ENCODE measurements at places on chromosomes 11 and 22.

DNA sequence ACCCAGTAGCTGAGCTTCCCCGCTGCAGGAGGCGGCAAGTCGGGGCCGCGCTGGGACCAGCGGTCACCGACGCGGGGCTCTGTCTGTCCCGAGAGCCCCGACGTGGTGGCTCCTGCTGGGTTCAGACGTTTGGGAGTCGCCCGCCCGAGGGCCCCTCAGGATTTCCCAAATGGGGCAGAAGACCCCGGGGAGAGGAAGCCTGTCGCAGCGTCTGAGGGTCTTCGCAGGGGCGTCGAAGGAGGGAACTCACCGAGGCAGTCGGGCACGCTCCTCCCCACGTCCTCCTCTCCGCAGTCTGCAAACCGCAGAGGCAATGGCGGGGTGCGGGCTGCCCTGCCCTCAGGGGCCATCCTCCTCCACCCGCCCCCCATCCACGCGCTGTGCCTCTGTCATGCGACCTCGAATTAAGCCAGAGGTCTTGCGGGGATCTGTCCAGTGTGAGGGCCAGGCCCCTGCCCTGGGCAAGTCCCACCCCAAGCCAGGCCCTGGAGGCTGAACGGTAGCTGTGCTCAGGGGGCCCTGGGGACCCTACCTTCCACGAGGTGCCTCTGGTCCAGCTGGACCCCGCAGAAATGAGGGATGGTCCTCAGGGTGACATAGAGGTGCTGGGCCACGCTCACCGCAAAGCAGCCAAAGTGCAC is 12.5 kb downstream of the IL17REL start:
- no peak for DNase-seq

- no peak for DNase-seq
Measured at GRCh38 chr11:34185926-34186841, 80.8 kb downstream of the NAT10 start.

- DNase-seq = no peak
Measured at GRCh38 chr11:112539741-112540140, 279.1 kb upstream of the PLET1 start.

DNA sequence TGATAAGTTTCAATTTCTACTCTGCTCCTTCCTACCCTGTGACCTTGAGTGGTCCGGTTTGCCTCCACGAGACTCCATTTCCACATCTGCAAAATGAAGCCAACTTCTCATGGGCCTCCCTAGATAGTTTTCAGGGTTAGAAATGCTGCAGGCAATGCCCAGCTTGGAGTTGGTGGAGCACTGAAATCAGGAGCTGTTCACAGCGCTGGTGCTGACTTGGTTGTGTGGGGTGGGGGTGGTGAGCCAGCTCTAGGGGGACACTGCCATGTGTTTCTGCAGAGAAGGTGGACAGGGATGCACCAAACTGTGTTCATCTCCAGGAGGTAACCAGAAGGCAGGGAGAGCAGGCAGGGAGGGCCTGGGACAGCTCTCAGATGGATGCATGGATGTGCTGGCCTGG is 37.0 kb downstream of the SGSM1 start:
- DNase-seq = no peak

- DNase-seq = no peak
Measured at GRCh38 chr22:40712311-40712710, 33.0 kb downstream of the MCHR1 start.

- no peak for DNase-seq
Measured at GRCh38 chr11:11425806-11426205, 72.8 kb upstream of the CSNK2A3 start.

GRCh38 chr22:41535244-41535643 is 9.0 kb downstream of the POLR3H start:
- DNase-seq = no peak

DNA sequence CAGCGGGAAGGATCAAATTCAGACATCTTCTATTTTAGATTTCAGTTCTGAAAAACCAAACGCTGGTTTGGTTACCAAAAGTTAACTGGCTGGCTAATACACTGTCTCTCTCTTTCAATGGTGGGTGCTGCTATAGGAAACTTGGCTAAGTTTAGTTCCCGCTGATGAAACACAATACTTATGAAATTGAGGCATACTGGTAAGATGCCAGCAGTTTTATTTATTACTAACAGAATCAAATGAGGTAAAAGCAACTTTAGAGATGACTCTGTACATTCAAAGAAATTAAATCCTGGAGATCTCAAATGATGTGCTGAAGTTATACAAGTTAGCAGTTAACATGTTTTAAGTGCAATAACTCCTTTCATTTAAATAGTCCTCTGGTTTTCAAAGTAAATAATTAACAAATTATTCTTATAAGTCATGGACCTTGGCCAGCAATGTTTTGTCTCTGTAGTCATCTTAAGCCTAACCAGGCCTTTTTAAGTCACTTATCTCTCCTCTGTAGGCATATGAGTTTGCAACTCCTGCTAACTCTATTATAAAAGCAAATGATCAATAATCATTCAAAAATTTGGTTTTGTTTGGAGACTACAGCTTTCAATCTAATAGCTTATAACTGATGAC is 54.8 kb downstream of the PAK1 start:
- no peak for DNase-seq

DNA sequence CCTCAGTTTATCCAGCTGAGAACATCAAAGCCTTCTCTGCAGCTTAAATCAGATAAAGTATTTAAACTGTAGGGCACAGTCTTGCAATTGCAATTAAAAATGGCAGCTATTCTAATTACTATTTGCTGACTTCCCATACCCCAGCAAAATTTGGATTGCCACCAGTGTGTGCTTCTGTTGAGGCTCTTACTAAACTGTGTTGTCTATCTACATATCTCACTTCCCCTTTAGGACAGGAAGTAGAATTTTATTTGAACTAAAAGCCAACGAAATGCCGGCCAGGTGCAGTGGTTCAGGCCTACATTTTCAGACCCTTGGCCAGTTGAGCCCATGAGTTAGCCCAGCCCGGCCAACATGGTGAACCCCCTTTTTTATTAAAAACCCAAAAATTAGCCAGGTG is 7.1 kb downstream of the SAA4 start:
- DNase-seq = no peak

- DNase-seq = no peak
Measured at GRCh38 chr11:126319374-126319740, 15.5 kb downstream of the DCPS start.

- DNase-seq = no peak
Measured at GRCh38 chr11:17568944-17569343, 21.9 kb downstream of the OTOG start.

GRCh38 chr11:74783241-74783871 is 34.7 kb downstream of the RNF169 start:
- DNase-seq = peak; percentile 21

DNA sequence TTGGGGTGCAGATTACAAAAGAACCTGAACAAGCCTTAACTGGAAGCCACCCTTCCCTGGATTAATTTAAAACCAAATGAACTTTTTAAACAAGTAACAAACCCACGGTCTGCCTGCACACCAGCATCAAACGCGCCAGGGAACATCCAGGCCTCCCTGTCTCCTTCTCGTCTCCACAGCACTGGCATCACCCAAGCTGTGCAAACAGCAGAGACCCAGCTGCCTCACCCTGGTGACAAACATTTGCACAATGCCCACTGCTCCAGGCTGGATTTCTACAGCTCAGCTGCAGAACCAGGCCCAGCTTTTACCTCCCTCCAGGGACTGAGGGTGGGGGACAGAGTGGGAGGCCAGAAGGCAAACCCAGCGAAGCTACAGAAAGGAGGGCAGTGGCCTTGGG is 7.0 kb downstream of the RPL3 start:
- no peak for DNase-seq

- no peak for DNase-seq
Measured at GRCh38 chr11:47377571-47378009, 757 bp downstream of the SPI1 start.

GRCh38 chr11:3169255-3170043 is 4.3 kb upstream of the OSBPL5 start:
- peak; percentile 23 for DNase-seq

DNA sequence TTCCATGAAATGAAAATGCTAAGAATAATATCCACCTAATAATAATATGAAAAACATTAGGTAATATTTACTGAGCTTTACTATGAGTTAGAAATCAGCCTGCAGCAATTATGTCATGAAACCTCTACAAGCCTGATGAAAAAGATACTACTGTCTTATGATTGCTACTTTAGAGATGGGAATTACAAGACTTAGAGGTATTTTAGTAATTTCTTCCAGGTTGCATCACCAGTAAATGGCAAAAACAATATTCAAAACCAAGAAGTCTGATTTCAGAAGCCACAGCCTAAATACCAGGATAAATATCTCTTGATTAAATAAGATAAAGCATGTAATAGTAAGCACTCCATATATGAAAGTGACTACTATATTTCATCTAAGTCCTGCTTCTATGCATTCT is 13.8 kb downstream of the OR5B21 start:
- no peak for DNase-seq

DNA sequence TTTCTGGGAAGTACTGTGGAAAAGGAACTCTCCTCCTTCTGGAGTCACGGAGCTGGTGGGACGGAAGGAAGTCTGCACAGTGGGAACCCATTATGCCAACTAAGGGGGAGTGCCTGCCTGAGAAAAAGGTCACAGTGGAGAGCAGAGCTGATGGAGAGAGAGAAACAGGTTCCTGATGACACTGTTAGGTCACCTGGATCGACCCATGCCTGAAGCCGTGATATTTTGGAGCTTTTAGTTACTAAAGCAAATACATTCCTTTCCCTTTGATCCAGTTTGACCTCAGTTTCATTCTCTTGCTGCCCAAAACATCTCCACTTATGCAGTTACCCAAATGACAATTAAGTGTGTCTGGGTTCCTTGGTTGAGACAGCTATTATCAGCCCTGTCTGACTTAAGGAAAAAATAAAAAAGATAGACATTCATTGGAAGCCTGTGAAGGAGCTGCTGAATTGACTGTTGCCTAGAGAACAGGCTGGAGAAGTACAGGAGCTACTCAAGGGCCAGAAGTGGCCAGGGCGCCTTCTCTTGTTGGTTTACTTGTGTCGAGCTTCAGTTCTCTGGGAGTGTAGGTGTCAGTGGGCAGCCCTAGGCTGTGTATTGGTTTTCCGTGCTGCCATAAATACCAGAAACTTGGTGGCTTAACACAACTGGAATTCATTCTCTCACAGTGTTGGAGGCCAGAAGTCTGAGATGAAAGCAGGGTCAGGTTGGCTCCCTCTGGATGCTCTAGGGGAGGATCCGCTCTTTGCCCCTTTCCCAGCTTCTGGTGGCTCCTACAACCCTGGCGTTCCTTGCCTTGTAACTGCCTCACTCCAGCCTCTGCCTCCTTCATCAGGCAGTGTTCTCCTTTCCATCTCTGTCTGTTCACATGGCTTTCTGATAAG is 13.6 kb downstream of the MRGPRD start:
- no peak for DNase-seq

GRCh38 chr11:1882265-1883238 is 9.1 kb downstream of the PRR33 start:
- DNase-seq = peak; percentile 78

DNA sequence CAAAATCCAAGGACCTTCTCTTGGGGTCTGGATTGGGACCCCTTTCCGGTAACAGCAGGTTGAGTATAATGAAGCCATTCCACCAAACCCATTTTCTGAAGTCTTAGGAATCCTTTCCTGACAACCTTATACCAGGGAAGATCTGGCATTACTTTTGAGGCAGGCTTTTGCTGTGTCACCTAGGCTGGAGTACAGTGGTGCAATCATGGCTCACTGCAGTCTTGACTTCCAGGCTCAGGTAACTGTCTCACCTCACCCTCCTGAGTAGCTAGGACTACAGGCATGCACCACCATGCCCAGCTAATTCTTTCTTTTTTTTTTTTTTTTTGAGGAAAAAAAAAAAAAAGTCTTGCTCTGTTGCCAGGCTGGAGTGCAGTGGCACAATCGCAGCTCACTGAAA is 55.8 kb upstream of the TREH start:
- no peak for DNase-seq

All from CD4-positive, alpha-beta T cell (primary cell).